H7 (cell line): ENCODE measurements at places on chromosomes 4 and X.

DNA sequence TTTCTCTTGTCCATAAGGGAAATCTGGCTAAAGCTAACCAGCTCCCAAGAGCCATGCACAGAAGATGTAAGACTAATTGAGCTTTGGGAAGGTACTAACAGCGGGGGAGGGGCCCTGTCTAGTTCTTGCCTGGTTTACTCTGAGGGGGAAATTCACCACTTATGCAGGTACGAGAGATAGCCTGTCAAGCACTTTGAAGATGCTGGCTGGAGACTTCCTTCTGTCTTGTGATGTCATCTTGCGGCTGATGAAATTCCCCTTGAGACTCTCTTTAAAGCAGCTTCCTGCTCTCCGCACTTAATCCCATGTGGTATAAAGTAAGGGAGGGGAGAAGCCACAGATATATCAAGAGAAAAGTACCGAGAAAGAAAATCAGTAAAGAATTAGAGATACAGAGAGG, 345.3 kb downstream of the MAPK10 start:
- DNase-seq, result peak; percentile 9

DNA sequence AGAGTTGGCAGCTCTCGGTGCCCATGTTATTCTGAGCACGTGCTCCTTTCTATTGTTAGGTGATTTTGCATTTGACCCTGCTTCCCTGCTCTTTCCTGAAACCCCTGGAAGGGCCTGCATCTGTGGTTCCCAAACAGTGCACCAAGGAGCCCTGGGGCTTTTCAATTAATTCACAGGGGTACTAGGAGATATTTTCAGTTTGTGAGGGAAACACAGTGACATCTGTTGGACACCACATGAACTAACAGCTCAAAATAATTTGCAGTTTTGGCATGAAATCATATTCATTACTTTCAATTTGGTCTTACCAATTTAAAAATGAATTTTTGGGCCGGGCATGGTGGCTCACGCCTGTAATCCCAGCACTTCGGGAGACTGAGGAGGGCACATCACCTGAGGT, 156.6 kb downstream of the GATB start:
- no peak for DNase-seq

- DNase-seq, result no peak
Observed at GRCh38 chr4:123248085-123248659, 148.4 kb upstream of the SPRY1 start.

- no peak for DNase-seq
Observed at GRCh38 chrX:134911348-134911747, 79.4 kb upstream of the SMIM10 start.

DNA sequence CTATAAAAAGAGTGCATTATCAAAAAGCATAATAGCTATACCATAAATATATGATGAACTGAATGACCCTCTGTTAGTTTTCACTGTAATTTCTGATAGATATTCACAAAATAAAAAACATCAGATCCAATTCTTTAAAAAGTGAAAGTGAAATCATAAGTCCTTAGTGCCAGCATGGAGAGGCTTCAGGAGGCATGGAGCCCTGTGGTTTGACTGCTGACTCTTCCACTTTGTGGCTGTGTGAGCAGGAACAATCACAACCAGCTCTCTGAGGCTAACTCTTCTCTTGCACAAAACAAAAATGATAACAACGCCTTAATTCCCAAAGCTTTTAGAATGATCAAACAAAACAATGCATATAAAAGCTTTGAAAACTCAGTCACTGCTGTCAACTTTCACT, 1143.9 kb downstream of the PDHA2 start:
- DNase-seq, result no peak

DNA sequence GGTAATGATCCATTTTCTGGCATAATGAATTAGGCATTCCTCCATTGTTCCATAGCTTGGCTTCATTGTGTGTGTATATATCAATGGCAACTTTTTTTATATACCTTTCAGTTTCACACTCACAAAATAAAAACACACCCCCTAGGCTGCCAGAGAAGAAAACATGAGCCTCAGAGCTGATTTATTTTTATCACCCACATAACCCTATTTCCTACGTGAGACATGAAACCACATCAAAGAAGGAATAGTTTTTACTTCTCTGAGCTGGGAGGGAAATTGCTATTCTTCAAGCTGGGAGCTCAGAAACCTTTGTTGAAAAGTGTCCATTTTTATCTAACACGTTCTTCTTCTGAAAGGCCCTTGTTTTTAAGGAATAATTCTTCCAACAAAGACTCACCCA, 126.7 kb upstream of the RAI2 start:
- no peak for DNase-seq

DNA sequence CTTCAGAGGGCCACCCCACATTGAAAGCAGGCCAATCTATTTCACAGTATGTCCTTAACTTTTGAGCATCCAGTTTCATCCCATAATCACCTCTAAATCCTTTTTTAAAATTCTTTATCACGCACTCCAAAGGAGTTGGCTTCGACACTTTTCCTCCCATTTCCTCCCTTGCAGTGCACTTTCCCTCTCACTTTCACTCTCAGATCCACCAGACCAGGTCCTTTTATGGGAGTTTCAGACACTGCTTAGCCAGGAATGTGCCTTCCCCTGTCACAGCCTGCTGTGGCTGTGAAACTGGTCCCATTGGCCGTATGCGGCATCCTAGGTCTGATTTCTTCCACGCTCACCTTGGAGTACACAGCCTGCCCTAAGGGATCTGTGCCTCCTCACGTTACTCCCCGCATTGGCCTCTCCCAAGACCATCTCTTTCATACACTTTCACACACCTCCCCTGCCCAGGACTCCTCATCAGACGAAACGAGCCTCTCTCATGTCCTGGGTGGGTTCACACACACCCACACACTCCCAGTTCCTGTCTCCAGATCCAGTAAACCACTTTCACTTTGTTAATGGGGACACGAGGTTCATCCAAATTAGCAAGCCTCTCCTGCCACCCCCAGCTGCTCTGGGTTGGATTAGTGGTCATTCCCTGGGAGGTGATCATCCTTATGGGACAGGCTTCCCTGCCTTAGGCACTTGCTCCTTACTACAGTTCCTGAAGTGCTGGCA, 10.0 kb upstream of the RHOXF2B start:
- DNase-seq, result no peak

DNA sequence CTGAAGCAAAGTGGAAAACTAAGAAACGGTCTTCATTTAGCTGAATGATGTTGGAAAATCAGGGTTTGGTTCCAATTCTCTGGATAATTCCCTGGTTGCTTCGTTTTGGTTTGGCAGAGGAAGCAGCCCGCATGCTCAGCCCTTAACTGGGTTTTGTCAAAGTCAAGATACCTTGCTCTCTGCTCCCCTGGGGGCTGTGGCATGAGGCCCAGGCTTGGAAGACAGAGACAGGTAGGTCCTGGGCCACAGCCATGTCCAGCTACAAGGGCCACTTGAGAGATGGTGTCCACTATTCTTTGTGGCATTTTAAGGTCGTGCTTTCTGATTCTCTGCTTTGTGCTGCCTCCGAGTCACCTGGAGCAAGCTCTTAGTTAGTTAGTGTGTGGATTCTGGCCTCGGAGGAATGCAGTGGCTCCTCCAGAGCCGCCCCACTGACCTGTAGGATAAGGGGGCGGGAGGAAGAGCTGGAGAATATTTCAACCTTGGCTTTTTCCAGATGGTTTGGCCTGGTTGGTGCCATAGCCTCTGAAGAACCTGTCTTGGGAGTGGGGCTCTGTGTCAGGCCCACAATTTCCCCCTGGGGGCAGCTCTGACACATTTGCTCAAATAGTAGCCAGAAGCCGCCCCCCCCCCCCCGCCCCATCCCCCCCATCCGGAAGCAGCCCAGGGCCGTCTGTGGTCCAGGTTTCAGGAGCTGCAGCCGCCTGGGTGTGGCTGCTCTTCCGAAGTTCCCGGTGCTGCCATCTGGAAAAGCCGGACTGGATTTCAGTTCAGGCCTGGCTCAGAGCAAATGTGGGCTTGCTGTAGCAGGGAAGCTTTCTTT, 147.1 kb downstream of the NHS start:
- DNase-seq, result peak; percentile 75

- no peak for DNase-seq
Observed at GRCh38 chr4:114615435-114615834, 16.8 kb downstream of the UGT8 start.

- DNase-seq, result no peak
Observed at GRCh38 chr4:139084804-139085093, 69.2 kb downstream of the NOCT start.

GRCh38 chr4:26815199-26815598, 45.4 kb upstream of the STIM2 start:
- no peak for DNase-seq

GRCh38 chr4:158121161-158121579, 51.7 kb downstream of the GASK1B start:
- no peak for DNase-seq

DNA sequence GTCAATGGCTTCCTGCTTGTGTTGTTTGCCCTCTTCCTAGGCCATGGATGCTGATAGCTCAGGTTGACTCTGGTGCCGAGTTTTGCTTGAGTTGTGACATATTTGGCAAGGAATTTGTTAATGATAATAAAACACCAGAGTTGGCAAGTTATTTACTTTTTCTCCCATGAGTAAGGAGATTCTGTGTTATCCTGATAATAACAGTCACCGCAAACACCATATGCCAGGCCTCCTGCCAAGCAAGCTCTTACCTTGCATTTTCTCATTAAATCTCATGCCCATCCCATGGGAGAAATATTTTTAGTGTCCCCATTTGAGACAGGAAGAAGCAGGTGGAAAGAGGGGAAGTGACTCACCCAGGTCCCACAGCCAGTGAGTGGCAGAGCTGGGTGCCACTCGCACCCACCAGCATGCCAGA, 67.4 kb upstream of the CLCN4 start:
- DNase-seq, result no peak

GRCh38 chrX:103157496-103158316, 57.2 kb upstream of the BEX4 start:
- peak; percentile 39 for DNase-seq

DNA sequence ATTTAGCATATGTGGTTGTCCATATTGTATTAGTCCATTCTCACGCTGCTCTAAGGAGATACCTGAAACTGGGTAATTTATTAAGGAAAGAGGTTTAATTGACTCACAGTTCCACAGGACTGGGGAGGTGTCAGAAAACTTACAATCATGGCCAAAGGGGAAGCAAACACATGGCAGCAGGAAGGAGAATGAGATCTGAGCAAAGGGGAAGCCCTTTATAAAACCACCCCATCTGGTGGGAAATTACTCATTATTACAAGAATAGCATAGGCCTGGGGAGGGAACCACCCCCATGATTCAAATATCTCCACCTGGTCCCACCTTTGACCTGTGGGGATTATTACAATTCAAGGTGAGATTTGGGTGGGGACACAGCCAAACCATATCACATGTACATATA, 122.6 kb upstream of the ANK2 start:
- DNase-seq, result no peak

DNA sequence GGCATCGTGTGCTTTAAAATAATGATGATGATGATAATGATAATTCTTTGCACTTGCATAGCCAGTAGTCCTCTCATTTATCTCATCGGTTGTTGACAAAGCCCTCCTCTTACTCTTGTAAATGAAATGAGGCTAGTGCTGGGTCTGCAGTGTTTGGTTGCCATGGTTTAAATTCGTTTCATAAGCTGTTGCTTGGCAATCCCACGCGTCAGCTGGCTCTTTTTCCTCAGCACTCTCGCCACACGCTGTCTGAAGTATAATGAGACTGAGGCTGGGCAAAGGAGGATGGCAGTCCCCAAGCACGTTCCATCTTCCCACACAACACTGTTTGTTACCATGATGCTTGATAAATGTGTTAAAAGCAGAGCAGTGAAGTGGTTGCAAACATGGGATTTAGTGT, 15.5 kb downstream of the PAGE4 start:
- no peak for DNase-seq

GRCh38 chr4:22922426-22922825, 229.7 kb downstream of the GBA3 start:
- no peak for DNase-seq

DNA sequence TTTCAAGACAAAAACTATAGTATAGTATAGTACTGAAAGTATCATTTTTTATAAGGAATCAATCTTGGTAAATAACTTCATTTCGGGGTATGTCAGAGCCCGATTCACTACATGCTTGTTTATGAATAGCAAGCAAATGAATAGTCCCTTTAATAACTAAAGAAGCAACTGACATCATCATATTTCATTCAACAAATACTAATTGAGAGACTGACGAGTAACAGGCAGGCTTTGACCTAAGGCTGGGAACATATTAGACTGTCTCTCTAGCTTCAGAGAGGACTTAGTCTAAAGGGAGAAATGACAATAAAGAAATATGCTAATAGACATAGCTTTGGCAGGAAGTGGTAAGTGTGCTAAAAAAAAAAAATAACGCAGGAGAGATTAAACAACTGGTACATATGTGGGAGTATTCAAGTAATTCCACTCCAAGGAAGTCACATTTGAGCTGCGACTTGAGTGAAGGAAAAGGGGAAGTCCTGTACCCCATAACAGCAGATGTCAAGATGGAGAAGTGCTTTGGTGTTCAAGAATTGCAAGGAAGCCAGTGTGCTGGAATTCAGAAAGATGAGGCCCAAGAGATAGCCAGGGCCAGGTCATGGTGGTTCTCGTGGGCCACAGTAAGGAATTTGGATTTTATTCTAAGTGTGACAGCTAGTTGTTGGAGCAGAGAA, 284.9 kb downstream of the FBXO8 start:
- no peak for DNase-seq

GRCh38 chrX:13396924-13397323, 77.1 kb upstream of the ATXN3L start:
- DNase-seq, result no peak

- peak; percentile 87 for DNase-seq
Observed at GRCh38 chrX:53320543-53321229, 39.3 kb upstream of the IQSEC2 start.

DNA sequence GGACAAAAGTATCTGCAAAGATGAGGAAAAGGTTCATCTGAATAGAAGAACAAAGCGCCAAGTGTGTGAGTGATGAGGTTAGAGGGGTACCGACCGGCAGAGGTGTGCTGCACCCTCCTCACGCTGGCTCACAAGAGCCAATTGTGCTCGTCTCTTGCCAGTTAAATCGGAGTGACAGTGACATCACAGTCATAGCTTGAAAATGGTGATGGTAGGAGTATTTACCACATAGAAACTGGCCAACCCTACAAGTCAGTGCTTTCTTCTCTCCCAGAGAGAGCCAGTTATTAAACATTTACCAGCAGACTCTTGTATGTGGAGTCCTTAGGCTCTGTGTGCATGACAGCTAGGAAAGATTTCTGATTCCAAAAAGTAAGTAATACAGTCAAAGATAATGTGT, 32.4 kb downstream of the CLDN22 start:
- DNase-seq, result no peak

GRCh38 chrX:107675823-107676555, 47.7 kb downstream of the PRPS1 start:
- DNase-seq, result no peak

DNA sequence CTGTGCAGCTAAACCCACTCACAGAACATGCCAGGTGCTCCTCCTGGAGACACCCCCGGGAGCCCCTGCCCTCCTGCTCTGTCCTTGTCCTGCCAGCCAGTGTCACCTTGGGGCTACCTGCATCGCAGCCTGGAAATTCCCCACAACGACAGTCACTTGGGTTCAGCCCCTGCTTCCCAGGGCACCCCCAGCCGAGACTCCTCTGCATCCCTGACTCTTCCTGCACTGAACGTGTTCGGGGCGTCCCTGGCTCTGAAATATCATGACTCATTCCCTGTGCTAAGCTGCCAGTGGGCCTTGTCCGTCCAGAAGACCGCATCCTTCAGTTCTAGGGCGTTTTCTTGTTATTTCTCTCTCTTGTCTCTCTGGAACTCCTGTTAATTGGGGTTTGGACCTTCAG, 5.8 kb downstream of the CFAP99 start:
- no peak for DNase-seq
